Inflammatory macrophage treated with lipopolysaccharide for 1 hour (primary cell): ENCODE measurements at places on chromosomes 6 and 20.

DNA sequence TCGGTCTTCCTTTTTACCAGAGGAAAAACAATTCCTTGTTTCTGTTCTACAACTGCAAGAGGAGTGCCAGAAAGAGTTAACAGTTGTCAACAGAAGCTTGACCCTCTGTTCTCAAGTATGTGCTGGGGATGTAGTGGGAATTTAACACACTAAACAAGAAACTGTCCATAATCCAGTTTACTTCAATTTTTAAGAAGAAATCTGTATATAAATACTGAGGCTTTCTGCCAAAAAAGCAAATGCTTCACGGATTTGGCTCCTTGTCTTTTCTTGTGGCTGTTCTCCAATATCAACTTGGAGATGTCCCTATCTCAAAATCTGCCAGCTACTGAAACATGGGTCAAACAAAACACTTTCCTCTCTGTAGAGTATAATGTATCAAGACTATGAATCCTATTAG lies 26.8 kb downstream of the REV3L start:
- no peak for DNase-seq

DNA sequence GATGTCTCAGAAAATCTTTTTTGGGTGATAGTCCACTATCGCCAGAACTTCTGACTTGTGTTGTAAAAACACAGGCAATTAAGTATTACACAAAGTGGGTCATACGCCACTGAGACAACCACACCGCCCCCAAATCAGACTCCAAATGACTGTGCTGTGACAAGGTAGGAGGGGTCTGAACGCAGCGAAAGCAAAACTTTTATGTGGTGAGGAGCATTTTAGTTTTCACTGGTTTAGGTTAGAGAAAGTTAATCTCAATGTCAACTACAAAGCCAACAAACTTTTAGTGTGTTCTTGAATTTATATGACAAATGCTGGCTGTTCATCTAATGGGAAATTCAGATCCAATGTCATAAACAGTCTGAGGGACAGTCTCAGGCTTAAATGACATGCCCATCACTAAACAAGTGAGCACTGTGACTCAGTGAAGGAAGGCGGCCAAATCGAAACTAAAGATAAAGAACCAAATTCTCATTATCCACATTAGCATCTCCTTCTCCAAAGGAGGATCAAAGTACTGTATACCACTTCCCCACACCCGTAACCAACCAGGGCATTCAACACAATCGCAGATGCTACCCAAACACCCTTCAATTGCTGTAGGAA lies 186.7 kb downstream of the GJA10 start:
- no peak for DNase-seq

- no peak for DNase-seq
Observed at GRCh38 chr6:77456531-77457248, 6.6 kb downstream of the HTR1B start.

- DNase-seq: no peak
Observed at GRCh38 chr20:50286609-50287008, 96.0 kb downstream of the CEBPB start.

GRCh38 chr6:1103021-1103420 lies 208.9 kb upstream of the FOXQ1 start:
- no peak for DNase-seq
